ENCODE measurements at places on chromosomes 5 and 9.

DNA sequence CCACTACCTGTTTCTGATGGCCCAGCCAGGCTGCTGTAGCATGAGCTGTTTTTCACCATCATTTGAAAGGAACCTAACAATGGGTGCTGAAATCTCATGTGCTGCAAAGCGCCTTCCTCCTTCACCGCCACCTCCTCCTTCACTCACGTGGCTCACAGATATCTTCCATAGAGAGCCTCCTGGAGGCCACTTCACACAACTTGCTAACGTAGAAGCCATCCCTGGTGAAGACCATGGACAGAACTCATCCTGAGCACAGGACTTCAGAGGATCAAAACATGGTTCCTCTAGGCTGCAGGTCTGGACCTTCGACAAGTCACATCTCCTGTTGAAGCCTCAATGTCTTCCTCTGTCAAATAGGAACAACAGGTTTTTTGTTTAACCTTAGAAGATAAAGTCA is 155.5 kb upstream of the RAD23B start:
- no peak overlapping the region for H3K4me3 ChIP-seq
- H3K36me3 ChIP-seq: no peaks in the 10 kb centered on the region
- peak; percentile 75 for DNase-seq
- H3K27me3 ChIP-seq: no peaks in the 10 kb centered on the region
- no peak overlapping the region for H3K27ac ChIP-seq

- H3K27ac ChIP-seq: peak overlapping the region; percentile 18
- no peak overlapping the region for H3K4me3 ChIP-seq
- DNase-seq: no peak
- H3K36me3 ChIP-seq: no peaks in the 10 kb centered on the region
- H3K27me3 ChIP-seq: no peaks in the 10 kb centered on the region
- no peaks in the 10 kb centered on the region for H3K4me1 ChIP-seq
These were observed 569.8 kb upstream of the ADAMTS16 start for GRCh38 chr5:4570047-4570995.

- no peak for DNase-seq
- H3K4me1 ChIP-seq: peaks cover 9% of the 10 kb centered on the region
- H3K4me3 ChIP-seq: no peak overlapping the region
- no peaks in the 10 kb centered on the region for H3K27me3 ChIP-seq
- no peak overlapping the region for H3K27ac ChIP-seq
- H3K36me3 ChIP-seq: no peaks in the 10 kb centered on the region
These were observed 284.4 kb downstream of the DNAH5 start for GRCh38 chr5:13660072-13660471.

DNA sequence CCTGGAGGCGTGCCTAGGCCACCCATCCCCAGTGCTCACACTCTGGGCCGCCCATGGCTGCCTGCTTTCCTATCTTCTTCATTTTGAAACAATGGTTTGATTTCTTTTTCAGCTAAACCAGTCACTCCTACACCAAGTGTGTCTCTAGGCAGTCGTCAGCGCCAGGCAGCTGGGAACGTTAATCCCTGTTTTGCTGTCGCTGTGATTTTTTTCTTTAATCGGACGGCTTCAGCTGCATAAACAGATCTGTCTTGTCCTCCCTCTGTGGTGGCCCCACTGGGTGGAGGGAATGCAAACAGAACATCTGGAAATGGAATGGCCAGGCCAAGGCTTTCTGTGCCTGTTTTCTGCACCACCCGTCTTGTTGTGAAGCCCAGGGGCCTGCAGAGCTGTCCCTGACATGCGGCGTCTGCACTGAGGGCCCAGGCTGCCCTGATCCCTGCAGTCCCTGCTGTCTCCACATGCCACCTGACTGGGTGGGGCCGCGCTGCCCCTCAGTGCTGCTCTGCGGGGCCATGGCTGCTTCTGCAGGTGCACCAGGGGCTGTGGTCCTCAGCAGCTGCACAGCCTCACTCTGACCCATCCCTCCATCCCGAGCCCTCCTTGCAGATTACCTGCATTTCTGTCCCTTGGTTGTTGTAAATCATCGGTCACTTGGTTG is 51.5 kb downstream of the WNK2 start:
- H3K4me1 ChIP-seq: no peaks in the 10 kb centered on the region
- no peak for DNase-seq
- no peak overlapping the region for H3K4me3 ChIP-seq
- H3K27ac ChIP-seq: no peak overlapping the region
- H3K27me3 ChIP-seq: no peaks in the 10 kb centered on the region

GRCh38 chr9:110655754-110656641 is 12.6 kb upstream of the MUSK start:
- no peak overlapping the region for H3K4me3 ChIP-seq
- H3K36me3 ChIP-seq: no peaks in the 10 kb centered on the region

- no peak overlapping the region for H3K4me3 ChIP-seq
- DNase-seq: no peak
- peaks cover 7% of the 10 kb centered on the region for H3K4me1 ChIP-seq
- H3K27ac ChIP-seq: no peak overlapping the region
These were observed 75.4 kb upstream of the ZFAND5 start for GRCh38 chr9:72440378-72440777.

DNA sequence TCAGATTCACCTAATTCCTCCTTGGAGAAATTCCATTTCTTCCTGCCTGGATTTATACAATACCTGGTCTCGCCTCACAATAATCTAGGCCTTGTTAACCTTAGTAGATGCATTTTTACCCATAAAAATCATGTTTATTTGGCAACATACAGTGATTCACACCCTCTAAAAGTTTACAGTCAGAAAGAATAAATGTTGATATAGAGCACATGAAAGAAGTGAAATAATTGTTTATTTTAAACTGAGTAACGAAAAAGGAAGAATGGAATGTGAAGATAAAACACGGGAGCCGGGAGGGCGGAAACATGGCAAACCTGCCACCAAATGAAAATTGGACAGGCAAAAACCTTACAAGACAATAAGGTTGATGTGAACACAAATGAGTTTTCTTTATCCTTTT is 28.9 kb upstream of the KCNN2 start:
- H3K36me3 ChIP-seq: no peaks in the 10 kb centered on the region
- H3K4me3 ChIP-seq: no peak overlapping the region
- no peaks in the 10 kb centered on the region for H3K27me3 ChIP-seq
- no peak for DNase-seq
- H3K27ac ChIP-seq: no peak overlapping the region

- H3K27ac ChIP-seq: no peak overlapping the region
- H3K4me1 ChIP-seq: peaks cover 6% of the 10 kb centered on the region
- no peak for DNase-seq
- no peaks in the 10 kb centered on the region for H3K27me3 ChIP-seq
These were observed 8.6 kb downstream of the SEPTIN8 start for GRCh38 chr5:132768485-132768868.

- H3K27ac ChIP-seq: no peak overlapping the region
- H3K4me3 ChIP-seq: no peak overlapping the region
- H3K36me3 ChIP-seq: no peaks in the 10 kb centered on the region
- H3K27me3 ChIP-seq: no peaks in the 10 kb centered on the region
These were observed 43.4 kb upstream of the TMC1 start for GRCh38 chr9:72477930-72478518.

DNA sequence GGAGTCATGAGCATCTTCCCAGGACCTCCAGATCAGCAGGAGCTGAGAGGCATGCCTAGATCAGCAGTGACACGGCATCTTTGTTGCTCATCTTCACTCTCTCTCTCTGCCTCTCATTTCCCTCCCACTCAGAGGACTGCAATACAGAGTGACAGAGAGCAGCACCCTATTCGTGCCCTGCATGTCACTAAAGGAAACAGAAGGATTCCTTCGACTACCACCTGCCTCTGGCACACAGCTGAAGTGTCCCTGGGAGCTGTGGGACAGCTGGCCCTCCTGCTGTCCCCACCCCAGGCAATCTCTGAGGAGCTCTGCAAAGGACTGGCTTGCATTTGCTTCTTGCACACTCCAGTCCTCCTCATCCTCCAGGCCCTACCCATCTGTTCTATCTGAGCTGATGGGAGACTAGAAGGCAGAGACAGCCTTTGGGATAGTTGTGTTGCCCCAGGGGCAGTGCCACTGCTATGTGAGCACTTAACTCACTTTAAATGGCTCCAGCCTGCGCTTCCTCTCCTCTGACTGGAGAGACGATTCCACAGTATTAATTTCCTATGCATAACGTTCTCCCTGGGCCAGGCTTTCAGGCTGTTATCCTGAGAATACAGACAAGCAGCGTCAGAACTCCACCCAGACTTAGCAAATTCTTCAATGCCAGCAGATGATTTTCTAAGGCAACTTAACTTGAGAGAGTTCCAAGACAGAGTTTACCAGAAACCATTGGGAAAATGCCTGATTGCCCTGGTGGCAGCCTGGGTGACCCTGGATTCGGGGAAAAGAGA is 167.6 kb upstream of the MAP1B start:
- no peaks in the 10 kb centered on the region for H3K36me3 ChIP-seq
- peak; percentile 61 for DNase-seq
- H3K27me3 ChIP-seq: no peaks in the 10 kb centered on the region

DNA sequence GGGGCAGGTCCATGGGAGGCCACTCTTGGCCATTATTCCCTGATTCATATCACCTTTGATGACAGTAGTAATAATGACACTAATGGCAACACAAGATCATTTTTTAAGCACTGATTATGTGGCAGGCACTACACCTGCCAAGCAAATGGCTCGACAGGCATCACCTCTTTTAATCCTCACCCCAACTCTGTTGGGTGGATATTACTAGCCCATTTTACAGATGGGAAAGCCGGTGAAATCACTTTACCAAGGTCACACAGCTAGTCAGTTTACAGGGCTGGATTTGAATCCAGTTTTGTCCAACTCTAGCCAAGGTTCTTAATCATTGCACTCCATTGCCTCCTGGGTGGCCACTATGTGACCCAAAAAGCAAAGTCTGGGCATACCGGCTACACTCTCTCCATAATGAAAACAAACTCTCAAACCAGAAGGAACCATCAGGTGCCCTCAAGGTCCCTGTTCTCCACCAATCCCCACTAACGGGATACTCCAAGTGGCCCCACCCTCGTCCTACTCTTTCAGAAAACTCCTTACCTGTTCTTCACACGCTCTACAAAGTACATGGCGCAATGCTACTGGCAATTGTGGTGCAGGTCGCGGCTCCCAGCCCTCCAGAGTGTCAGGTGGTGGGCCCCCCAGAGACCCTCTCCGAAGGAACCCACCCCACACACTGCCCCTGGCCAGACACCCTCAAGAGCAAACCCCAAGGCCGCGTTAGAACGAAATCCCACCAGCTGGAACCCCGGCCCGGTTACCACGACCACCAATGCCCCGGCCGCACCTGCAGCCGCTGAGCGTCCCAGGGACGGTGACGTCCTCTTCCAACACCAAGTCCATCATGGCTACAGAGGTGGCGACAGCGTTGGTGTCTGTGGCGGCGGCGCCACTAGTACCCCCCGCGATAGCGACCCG is 572 bp downstream of the CDK5RAP2 start:
- peaks cover 6% of the 10 kb centered on the region for H3K4me1 ChIP-seq
- peak overlapping the region; percentile 20 for H3K27ac ChIP-seq
- peaks cover 8% of the 10 kb centered on the region for H3K36me3 ChIP-seq
- no peak for DNase-seq
- no peaks in the 10 kb centered on the region for H3K27me3 ChIP-seq

GRCh38 chr5:168423971-168424370 is 62.3 kb upstream of the RARS1 start:
- H3K4me1 ChIP-seq: no peaks in the 10 kb centered on the region
- H3K4me3 ChIP-seq: no peak overlapping the region
- no peaks in the 10 kb centered on the region for H3K27me3 ChIP-seq
- H3K36me3 ChIP-seq: no peaks in the 10 kb centered on the region

GRCh38 chr5:10250806-10251276 is 761 bp downstream of the CCT5 start:
- peak overlapping the region; percentile 99 for H3K27ac ChIP-seq
- peaks cover 10% of the 10 kb centered on the region for H3K4me1 ChIP-seq
- peaks cover 38% of the 10 kb centered on the region for H3K36me3 ChIP-seq
- no peaks in the 10 kb centered on the region for H3K27me3 ChIP-seq

DNA sequence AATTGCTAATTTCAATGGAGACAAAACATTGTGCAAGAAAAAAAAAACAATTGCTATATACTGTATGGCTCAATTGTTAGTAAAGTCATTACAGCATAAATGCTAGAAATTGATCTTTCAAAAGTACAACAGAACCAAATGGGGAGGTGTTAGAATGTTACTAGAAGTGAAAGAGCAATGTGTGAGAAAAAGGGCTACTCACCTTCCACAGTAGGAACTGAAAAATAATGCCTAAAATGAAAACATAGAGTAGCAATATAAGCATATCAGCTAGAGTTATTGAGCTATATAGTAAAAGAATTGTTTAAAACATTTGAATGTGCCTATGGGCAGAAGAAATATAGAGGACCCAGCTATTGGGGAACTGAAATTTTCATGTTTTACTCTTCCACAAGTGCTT is 10.9 kb upstream of the RXFP3 start:
- H3K36me3 ChIP-seq: no peaks in the 10 kb centered on the region
- no peaks in the 10 kb centered on the region for H3K27me3 ChIP-seq
- H3K4me1 ChIP-seq: peaks cover 13% of the 10 kb centered on the region
- no peak for DNase-seq

- no peak for DNase-seq
- no peak overlapping the region for H3K4me3 ChIP-seq
- H3K27me3 ChIP-seq: no peaks in the 10 kb centered on the region
- H3K27ac ChIP-seq: no peak overlapping the region
- H3K36me3 ChIP-seq: no peaks in the 10 kb centered on the region
These were observed 302.4 kb downstream of the SMARCA2 start for GRCh38 chr9:2317591-2317990.

DNA sequence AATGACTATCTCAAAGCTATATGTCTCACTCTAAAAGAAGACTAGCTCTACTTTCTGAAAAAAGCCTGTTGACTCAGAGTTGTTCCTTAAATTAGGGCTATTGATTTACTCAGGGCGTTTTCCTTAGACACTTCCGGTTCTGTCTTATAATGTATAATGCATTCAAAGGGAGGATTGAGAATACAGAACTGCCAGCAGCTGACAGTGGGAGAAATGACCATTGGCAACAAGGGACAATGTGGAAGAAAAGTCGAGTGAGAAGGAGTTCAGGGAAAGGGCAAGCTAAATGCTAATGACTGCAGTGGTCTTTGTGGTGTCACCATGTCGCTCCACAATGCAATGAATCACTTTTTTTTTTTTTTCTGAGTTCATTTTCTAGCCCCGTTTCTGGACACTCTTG is 65.7 kb upstream of the ANKH start:
- no peaks in the 10 kb centered on the region for H3K4me1 ChIP-seq
- no peak overlapping the region for H3K4me3 ChIP-seq
- H3K27me3 ChIP-seq: no peaks in the 10 kb centered on the region
- no peak overlapping the region for H3K27ac ChIP-seq
- H3K36me3 ChIP-seq: no peaks in the 10 kb centered on the region

DNA sequence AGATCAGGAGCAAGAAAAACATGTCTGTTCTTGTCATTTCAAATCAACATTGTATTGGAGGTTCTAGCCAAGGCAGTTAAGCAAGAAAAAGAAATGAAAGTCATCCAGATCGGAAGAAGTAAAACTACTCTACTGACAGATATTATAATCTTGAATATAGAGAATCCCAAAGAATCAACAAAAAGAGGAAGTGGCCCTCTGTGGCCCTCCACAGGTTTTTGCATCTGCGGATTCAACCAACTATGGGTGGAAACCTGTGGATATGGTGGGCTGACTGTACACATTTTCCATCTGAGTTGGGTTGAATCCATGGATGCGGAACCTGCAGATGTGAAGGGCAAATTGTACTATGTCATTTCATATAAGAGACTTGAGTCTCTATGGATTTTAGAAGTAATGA is 35.1 kb downstream of the GAS1 start:
- no peaks in the 10 kb centered on the region for H3K4me1 ChIP-seq
- DNase-seq: no peak
- no peak overlapping the region for H3K27ac ChIP-seq
- H3K27me3 ChIP-seq: no peaks in the 10 kb centered on the region

Data from endodermal cell (in vitro differentiated cells).